GM13976 (cell line): ENCODE measurements at places on chromosomes 5 and 9.

- no peak for DNase-seq
Measured at GRCh38 chr5:29296548-29296947, 1896.9 kb upstream of the CDH6 start.

- DNase-seq = peak; percentile 64
Measured at GRCh38 chr5:98774192-98775033, 950 bp downstream of the RGMB start.

DNA sequence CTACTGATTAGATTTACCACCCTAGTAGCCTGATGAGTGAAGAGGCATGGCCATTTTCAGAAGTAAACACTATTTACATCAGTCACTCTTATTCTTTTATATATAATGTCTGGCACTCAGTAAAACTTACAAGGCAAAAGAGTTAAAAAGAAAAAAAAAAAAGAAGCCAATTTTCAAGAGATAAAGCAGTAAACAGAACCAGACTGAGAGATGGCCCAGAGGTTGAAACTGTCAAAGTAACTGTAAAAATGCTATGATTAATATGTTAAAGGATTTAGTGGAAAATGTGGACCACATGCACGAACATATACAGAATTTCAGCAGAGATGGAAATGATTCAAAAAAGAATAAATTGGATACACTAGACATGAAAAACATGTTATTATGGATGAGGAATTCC lies 6.4 kb upstream of the GPR150 start:
- DNase-seq = no peak

GRCh38 chr5:68239487-68239886 lies 23.9 kb downstream of the PIK3R1 start:
- DNase-seq = peak; percentile 43

DNA sequence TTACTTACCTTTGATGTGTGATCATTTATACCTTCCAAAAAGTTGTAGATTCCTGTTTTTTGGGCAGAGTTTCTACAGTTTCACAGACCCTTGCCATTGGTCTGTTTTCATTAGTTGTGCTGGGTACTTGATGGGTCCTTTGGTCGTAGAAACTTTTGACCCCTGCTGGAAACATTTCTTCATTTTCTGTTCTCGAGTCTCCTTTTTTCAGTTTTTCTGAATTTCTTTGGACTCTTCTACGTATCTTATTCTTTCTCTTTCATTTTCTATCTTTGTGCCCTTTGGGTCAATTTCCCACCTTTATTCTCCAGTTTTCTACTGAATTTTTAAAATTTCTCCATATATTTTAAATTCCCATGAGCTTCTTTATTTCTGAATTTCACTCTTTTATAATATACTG lies 16.7 kb downstream of the AP3S1 start:
- no peak for DNase-seq

DNA sequence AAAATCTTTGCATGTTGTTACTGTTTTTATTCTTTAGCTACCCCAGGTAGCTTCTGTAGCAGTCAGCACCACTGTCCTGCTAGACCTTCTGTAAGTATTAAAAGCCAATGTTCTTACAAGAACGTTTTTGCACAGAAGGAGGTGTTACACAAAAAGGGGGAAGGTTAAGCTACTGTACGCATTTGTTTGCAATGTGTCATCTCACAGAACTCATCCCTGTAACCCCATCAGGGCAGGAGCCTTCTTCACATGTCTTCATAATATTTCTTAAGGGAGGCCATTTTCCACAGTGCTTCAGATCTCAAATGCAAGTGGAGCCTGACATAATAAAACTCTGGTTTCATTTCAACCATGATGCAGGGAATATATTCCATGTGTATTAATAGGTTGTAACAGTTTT lies 67.9 kb downstream of the OSMR start:
- no peak for DNase-seq

DNA sequence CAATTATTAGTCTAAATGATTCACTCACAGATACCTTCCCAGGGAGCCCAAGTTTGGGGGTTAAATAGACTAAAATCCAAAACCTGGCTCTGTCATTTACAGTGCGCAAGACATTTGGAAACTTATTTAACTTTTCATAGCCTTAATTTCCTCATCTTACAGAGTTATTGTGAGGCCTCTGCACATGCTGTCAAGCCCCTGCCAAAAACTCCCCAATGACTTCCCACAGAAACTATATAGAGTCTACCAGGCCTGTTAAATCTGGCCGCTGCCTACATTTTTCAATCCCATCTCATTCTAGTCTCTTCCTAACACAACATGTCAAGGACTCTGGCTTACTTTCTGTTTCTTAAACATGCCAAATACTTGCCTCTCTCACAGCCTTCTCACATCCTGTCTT lies 412.5 kb downstream of the ELAVL2 start:
- no peak for DNase-seq
